Activated CD4-positive, alpha-beta memory T cell treated with anti-CD3 and anti-CD28 coated beads for 36 hours (primary cell): ENCODE measurements at places on chromosomes 7 and 10. TPM values are rescaled to one million over a fixed set of nuclear protein-coding genes. Genes with fewer than 3 reads are reported as not detected.
A peak's percentile ranks its signal among the peaks of the same experiment; 100 is the strongest.

TRPV5 gene
- total RNA-seq = not detected

ERVW-1 gene
- not detected for total RNA-seq

DNA sequence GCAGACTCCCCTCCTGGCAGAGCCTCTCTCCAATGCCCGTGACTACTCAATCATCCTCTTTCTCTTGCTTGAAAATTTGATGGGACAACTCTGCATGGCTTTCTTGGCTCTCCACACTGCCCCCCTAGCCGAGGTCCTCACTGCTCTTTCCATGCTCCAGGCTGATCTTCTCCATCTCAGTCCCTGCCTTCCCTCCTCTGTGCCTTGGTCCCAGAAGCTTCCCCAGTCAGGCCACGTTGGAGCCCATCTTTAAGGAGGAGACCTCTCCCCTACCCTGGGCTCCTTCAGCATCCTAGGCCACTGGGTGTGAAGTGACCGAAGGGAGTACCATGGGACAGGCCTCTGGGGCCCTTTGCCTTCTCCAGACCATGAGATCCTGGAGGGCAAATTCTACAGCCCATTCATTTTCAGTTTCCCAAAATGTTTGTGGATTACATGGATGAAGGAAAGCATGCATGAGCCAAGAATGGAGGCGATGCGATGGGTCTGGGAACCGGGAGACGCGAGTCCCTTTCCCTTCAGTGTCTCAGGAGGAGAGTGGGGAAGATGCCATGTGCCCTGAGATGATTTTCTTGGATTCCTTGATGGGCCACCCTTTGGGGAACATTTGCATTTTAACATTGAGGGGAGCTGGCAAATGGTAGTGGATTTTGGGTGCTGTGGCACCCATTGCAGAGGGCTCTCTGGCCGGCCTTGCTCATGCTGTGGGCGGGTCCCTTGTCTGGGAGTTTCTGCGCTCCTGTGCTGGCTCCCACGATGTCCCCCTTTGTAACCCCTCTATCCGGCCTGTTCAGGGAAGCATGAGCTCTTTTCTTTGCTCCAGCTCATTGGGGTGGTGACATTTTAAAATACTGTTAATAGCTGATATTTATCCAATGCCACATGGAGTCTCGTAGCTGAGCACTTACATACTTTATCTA, 376.6 kb downstream of the RPS24 start:
- H3K4me1 ChIP-seq = peaks cover 8% of the 10 kb centered on the region
- no peaks in the 10 kb centered on the region for H3K36me3 ChIP-seq

- peak overlapping the region; percentile 23 for H3K4me3 ChIP-seq
- no peaks in the 10 kb centered on the region for H3K27me3 ChIP-seq
- DNase-seq = no peak
- H3K4me1 ChIP-seq = peaks cover 72% of the 10 kb centered on the region
- H3K36me3 ChIP-seq = peaks cover 34% of the 10 kb centered on the region
Observed at GRCh38 chr10:110045772-110046171, 38.0 kb downstream of the ADD3 start.

- H3K36me3 ChIP-seq = peaks cover under 1% of the 10 kb centered on the region
- peaks cover 6% of the 10 kb centered on the region for H3K4me1 ChIP-seq
- peaks cover 48% of the 10 kb centered on the region for H3K27me3 ChIP-seq
- H3K27ac ChIP-seq = no peak overlapping the region
- H3K4me3 ChIP-seq = no peak overlapping the region
- no peak for DNase-seq
Observed at GRCh38 chr7:155514296-155514695, 32.1 kb downstream of the CNPY1 start.

NUTM2D gene
- total RNA-seq = 0.62 TPM

PNLIPRP3 gene
- total RNA-seq = not detected

DNA sequence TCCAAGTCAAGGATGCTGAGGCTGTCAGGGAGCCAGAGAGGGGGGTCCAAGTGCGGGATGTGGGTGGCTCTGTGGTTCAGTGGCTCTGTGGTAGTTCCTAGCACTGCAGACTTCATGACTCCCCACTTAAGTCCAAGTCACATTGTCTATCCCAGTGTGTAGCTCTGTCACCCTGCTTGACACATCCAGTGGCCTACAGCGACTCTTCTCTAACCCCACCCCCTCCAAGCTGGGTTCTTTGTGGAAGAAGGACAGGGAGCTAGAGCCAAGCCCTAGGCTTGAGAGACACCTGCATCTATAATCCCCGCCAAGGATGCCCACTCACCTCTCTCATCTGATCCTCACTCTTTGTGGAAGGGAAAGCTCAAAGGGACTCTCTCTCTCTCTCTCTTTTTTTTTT, 57.6 kb downstream of the ADCYAP1R1 start:
- DNase-seq = no peak
- H3K4me1 ChIP-seq = no peaks in the 10 kb centered on the region
- no peaks in the 10 kb centered on the region for H3K27me3 ChIP-seq
- no peaks in the 10 kb centered on the region for H3K36me3 ChIP-seq
- no peak overlapping the region for H3K27ac ChIP-seq

PPP1R3C gene
- 0.07 TPM for total RNA-seq

UPK3BL1 gene
- total RNA-seq = 9.0 TPM

ASB10 gene
- not detected for total RNA-seq

AUTS2 gene
- 4.0 TPM for total RNA-seq

DNA sequence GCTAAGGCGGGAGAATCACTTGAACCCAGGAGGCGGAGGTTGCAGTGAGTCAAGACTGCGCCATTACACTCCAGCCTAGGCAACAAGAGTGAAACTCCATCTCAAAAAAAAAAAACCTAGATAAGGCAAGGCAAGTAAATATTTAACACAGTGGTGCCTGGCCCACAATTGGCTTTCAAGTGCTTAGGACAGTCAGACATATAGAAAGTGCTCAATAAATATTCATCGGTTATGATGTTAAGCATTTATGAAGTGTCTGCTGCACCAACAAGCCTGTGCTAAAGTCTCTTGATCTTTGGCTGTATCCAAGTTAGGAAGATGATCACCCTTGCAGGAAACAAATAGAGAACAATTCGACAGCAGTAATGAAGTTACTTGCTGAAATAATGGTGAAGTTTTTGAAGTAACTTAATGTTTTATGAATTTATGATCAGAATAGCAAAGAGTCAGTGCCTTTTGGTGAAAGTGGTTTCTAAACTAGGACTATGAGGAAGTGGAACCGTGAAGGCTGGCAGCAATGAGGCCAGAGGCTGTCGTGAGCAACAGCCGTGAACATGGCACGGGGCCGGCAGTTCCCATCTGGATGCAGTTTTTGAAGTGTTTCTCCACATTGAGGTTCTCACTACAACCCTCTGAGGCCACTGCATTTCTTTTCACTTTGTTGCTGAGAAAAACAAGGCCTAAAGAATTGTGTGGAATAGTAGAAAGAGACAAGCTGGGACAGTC, 48.1 kb upstream of the GATA3 start:
- DNase-seq = no peak
- no peak overlapping the region for H3K4me3 ChIP-seq
- H3K4me1 ChIP-seq = no peaks in the 10 kb centered on the region
- H3K36me3 ChIP-seq = peaks cover 39% of the 10 kb centered on the region
- no peak overlapping the region for H3K27ac ChIP-seq

NEURL1 gene
- 2.4 TPM for total RNA-seq

GRCh38 chr10:74912682-74913081, 86.3 kb downstream of the KAT6B start:
- no peak overlapping the region for H3K4me3 ChIP-seq
- no peak for DNase-seq
- no peaks in the 10 kb centered on the region for H3K27me3 ChIP-seq
- no peaks in the 10 kb centered on the region for H3K36me3 ChIP-seq

ELOVL3 gene
- 0.56 TPM for total RNA-seq

GIMAP5 gene
- total RNA-seq = 48.3 TPM

DNA sequence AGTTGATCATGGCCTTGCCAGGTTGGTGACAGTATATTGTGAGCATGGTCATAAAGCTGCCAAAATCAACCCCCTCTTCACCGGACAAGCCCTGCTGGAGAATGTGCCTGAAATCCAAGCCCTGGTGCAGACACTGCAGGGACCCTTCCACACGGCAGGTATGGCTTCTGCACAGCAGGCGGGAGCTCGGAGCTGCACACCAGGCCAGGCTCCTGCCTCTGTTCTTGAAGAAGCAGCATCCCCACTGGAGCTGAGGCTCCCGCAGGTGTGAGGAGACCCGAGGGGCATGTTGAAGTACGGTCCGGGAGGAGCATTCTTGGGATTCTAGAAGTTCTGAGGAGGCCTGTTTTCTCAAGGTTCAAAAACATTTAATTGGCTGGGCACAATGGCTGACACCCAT, 12.7 kb downstream of the DHTKD1 start:
- no peak for DNase-seq
- no peak overlapping the region for H3K4me3 ChIP-seq
- H3K4me1 ChIP-seq = no peaks in the 10 kb centered on the region
- H3K27ac ChIP-seq = no peak overlapping the region
- no peaks in the 10 kb centered on the region for H3K27me3 ChIP-seq

DNA sequence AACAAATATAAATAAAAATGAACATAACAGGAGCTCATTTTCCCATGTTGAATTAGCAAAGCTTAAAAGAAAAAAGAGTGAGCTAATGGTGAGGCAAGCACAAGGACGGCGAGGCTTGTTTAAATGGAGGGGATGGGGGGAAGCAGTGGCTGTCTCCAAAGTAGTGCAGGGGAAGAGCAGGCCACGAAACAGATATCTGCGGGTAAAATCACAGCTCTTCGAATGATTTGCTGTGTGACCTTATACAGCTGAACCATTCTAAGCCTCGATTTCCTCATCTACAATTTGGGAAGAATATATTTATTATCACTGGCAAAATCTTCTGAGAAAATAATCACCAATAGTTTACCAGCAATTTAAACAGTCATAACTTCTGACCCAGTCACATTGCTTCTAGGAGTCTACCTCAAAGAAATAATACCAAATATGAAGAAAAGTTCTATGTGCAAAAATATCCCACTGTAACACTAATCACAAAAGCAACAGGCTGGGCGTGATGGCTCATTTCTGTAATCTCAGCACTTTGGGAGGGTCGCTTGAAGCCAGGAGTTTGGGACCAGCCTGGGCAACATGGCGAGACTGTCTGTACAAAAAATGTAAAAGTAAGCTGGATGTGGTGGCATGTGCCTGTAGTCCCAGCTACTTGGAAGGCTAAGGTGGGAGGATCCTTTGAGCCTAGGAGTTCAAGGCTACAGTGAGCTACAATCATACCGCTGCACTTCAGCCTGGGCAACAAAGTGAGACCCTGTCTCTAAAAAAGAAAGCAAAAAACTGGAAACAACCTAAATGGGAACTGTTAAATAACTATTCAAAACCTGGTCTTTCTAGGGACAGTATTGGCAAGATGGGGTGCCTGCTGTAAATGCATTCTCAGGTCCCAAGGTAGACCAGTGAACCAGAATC, 63.1 kb upstream of the ASAH2 start:
- peaks cover 34% of the 10 kb centered on the region for H3K36me3 ChIP-seq
- H3K27me3 ChIP-seq = no peaks in the 10 kb centered on the region
- H3K27ac ChIP-seq = no peak overlapping the region
- peaks cover 12% of the 10 kb centered on the region for H3K4me1 ChIP-seq

TCAF2 gene
- 32.7 TPM for total RNA-seq
